ENCODE measurements at places on chromosomes 5 and 9. TPM values are rescaled to one million over a fixed set of nuclear protein-coding genes. Genes with fewer than 3 reads are reported as not detected.

GRCh38 chr5:159525117-159525516 is 194.8 kb upstream of the IL12B start:
- no peak for DNase-seq

GRCh38 chr9:137053944-137054931 is at the start of gene ENTPD2:
Gene ENTPD2, minus strand, starts transcription at chr9:137054061. Its CDS starts 64 bp downstream, at chr9:137053997.
- DNase-seq = no peak

DNA sequence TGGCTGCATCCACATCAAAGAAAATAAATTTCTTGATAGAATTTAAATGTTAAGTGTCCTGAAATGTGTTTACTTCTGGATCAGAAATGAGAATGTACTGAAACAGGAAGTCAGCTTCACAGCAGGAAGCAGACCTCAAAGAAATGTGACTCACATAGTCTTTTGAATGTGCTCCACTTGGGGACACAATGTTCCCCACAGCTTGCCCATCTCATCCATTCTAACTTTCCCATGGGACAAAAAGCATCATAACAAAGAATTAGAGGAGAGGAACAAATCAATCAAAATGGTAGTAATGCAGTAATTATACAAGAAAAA is 85.7 kb downstream of the GRAMD2B start:
- no peak for DNase-seq

GRCh38 chr9:106653213-106653612 is 209.8 kb upstream of the ZNF462 start:
- DNase-seq = no peak

DNA sequence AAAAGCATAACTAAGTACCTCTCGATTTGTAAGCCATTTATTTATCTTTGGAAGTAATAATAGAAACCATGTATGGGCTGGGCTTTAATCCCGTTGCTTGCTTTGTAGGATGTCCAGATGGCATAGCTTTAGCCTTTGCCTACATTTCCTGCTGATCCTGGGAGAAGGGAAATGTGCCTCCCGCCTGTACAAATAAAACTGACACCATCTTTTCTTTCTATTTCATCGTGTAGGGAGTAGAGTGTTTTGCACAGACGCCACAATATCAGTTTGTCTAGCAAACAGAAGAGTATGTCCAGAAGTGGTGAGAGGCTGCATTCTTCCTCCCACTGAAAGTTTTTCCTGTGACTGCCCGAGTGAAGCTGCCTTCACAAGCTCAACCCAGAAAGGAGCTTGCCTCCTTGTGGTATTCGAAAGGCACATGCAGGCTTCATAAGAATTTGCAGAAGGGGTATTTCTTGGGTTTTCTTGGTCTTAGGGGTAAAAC is 24.7 kb upstream of the TJP2 start:
- DNase-seq = no peak

- DNase-seq = no peak
Measured at GRCh38 chr5:138903130-138903775, 28.1 kb upstream of the LRRTM2 start.

Gene SLC4A9
- total RNA-seq = 0.54 TPM

Gene MTMR12
- 33.4 TPM for total RNA-seq

Data from spleen (tissue), 13 donors.